ENCODE measurements at places on chromosomes 2 and 18.

DNA sequence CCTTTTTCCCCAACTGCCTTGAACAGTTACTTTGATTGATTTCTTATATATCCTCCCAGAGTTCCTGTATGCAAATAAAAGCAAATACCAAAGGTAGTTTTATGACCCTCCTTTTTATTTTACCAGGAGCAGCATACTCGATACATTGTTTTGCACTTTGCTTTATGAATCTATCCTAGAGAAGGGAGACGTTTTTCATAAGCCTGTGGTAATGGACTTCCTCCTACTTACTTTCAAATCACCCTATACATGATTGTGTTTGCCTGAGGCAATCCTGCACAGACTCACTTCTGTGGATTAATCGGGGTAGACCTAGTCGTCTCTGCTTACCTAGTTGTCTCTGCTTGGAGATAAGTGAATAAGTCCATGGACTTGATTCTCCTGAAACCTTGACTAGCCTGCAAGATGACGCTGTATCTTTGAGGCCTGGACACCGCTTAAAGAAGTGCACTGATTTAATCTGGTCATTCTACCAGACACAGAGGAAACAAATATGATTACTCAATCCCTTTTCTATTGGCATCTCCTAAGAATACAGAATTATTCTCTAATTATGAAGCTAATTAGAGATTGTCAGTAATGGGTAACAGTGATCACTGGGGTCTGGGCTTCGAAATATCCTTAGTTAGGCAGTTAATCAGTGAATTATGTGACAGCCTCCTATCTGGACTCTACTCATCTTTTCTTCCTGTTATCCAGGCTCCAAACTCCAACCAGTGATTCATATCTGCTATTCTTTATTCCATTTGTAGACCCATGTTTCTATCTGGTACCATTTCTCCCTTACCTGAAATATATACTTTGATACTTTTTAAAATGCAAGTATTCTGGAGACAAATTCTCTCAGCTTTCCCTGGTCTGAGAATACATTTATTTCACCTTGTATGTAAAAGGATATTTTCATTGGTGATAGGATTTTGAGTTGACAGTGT lies 447.4 kb upstream of the TRIB2 start:
- no peak for DNase-seq

GRCh38 chr18:12861637-12862036 lies 22.4 kb downstream of the PTPN2 start:
- DNase-seq = no peak

DNA sequence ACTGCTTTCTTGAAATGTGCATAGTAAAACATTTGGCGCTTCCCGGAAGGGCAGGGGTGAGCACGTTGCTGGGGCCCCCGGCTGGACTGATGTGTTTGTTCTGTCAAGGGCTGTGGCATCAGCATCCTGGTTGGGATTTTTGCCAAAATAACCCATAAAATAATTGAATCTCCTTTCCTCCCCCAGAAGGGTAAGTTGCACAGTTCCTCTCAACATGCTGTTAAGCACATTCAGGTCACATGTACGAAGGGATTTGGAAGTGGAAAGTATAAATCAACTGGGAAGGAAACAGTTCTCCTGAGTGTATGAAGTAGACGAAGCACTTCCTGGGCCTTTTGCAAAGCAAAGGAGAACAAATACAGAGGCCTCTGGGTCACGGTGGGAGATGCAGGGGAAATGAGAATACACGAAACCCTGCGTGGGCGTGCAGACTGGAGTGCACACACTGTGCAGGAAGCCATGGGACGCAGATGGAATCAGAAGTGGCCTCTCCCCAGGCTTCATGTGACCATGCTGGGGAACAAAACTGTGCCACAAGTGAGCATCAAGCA lies 183.9 kb downstream of the LPIN1 start:
- DNase-seq = no peak

DNA sequence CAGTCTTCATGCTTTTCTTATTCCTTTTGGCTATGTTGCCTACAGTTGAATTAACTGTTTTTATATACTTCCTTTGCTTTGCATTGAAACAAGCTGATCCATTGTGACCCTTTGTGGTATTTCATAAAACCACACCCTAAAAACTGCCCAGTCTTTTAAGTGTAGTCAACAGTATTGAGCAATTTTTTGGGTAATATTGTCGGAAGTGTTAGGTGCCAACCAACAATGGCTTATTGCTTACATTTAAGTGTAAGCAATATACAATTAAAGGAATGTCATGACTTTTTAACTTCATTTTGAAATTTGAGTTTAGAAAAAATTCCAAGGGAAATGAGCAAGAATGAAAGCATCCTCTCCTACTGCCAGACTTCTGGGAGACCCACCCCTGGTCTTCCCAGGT lies 174.1 kb downstream of the NEDD4L start:
- no peak for DNase-seq

DNA sequence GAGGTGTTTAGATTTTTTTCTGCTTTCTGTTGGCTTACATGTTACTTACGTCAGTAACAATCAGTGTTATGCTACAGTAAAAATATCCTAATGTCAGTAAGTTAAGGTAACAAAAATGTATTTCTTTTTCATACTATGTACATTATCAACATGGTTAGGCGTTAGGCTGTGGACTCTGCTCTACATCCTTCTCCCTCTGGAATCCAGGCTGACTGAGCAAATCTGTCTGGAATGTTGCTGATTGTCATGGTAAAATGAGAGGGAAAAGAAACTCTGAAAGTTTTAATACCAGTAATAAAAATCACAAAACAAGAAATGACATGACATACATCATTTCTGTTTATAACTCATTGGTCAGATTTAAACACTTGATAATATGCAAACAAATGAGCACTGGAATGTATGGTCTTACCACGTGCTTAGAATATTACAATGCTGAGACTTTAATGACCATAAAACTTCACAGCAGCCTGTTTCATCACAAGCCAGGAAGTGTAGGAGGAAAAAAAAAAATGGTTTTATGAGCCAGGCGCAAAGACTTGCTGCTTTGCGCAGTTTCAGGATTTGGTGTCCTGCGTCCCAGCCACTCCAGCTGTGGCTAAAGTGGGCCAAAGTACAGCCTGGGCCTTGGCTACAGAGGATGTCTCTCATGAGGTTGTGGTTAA lies 252.4 kb downstream of the FSIP2 start:
- DNase-seq = peak; percentile 24

- DNase-seq = no peak
These were observed 119.1 kb downstream of the UXS1 start for GRCh38 chr2:106075048-106075447.

DNA sequence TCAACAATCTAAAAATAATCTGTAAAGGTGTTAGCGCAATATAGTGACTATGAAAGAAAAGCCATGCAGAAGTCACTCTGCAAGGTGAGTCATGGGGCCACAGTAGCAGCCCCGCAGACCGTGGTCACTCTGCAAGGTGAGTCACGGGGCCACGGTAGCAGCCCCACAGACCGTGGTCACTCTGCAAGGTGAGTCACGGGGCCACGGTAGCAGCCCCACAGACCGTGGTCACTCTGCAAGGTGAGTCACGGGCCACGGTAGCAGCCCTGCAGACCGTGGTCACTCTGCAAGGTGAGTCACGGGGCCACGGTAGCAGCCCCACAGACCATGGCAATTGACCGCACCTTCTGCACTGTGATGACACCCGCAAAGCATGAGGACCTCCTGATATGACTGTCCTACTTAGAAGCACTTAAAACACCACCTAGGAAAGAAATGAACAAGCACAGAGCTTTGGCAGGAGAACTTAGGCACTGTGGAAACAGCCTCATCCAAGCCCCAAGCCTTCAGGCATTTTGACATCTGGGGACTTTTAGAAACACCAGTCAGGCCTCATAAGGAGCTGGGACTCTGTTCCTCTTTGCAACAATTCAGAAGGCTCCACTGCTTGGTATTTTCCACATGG lies 70.1 kb downstream of the LDLRAD4 start:
- DNase-seq = no peak

- DNase-seq = no peak
These were observed 112.8 kb downstream of the ZNF521 start for GRCh38 chr18:25239151-25239550.

DNA sequence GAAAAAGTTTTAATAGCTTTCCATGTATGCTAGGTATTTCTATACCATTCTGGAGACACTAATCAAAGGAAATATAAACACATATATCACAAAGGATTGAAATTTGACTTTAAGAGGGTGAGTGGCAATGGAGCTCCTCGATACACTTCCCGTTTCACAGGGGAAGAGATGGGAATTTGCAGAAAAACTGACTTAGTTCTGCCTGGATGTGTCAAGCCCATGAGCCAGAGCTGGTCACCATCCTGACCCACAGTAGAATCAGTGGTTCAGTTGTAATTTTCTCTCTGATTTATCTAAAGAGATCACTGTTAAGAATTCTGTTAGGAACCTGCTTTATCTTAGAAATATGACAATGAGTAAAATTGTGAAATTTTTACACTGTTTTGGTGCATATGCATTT lies 34.2 kb downstream of the PLCL1 start:
- no peak for DNase-seq

- DNase-seq = peak; percentile 76
These were observed 85.1 kb upstream of the ACAA2 start for GRCh38 chr18:49898421-49898820.

DNA sequence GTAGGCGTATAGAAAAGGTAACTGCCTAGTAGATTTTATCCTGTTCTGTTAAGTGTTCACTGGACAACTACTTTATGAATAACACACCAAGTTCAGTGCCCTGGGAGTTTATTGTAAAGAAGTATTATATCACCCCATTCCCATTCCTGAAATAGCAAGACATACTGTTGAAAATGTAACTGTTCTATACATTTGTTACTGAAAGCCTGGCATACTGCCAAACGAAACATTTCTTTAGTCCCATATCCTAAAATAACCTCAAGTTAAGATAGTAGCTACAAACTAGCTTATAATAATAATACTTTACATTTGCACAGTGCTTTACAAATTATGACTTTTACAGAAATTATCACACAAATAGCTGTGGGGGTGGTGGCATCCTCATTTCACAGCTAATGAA lies 25.1 kb downstream of the SPDYA start:
- DNase-seq = peak; percentile 66

- no peak for DNase-seq
These were observed 11.7 kb upstream of the CXCR4 start for GRCh38 chr2:136129601-136130000.

DNA sequence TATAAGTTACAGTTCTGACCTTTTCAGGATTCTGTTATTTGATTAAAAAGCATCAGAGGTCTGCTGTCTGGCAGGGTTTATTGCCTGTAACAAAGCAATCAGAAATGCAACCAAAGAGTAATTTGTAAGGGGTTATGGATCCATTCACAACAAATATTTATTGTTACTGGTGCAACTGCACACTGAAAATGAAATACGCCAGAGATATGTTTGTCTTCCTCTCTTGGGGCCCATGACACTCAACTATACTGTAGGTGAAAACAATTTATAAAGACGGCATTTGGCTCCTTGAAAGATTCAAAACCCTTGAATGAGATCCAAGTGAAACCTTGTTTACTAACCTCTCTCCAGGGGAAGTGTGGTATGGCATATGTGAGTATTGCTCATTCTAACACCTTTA lies 452.2 kb downstream of the MBD2 start:
- no peak for DNase-seq

DNA sequence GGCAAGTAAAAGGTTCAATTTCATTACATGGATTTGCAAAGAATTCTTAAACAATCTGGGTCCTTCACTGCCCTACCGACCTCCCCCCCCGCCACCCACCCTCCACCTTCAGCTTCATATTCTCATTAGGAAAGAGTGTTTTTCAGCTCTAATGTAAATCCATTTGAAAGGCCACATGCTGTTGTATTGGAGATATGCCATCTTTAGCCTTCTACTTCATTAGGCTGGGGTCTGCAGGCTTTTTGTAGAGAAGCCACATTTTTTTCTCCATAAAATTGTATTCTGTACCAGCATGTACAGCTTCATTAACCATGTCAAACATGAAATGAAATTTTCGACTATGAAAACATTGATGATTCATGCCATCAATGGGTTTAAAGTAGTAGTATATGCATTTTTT lies 42.8 kb upstream of the THUMPD2 start:
- DNase-seq = no peak

GRCh38 chr2:171726847-171727450 lies 39.7 kb downstream of the DYNC1I2 start:
- peak; percentile 14 for DNase-seq

DNA sequence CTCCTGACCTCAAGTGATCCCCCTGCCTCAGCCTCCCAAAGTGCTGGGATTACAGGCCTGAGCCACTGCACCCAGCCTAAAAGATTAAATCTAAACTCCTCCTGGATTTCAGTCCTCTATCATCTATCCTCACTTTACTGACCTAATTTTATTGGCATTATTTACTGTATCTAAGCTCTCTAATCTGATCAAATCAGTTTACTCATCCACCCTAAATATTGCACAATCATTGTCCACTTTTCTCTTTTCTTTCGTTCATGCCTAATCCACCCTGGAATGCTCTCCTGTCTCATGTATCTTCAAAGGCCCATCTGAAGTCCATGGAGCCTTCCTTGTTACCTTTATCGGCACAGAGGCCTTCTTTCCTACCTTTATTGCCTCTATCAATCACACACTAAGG lies 31.6 kb upstream of the GPR155 start:
- DNase-seq = no peak

DNA sequence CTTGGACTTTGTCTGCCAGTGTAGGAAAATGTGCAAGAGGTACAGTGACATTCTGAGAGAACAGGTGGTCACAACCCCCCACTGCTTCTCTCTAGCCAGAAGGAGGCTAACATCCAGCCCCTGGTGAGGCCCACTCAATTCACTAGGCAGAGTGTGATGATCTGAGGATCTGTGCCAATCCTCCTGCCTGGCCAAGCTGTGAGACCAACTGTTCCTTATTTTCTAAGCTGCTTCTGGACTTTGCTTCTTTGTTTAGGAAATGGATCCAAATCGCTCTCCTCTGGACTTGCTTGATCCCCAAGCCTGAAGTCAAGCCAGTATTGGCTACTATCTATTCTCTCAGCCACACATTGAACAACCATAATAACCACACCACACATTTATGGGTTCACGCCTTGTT lies 202.8 kb downstream of the PIK3C3 start:
- no peak for DNase-seq

DNA sequence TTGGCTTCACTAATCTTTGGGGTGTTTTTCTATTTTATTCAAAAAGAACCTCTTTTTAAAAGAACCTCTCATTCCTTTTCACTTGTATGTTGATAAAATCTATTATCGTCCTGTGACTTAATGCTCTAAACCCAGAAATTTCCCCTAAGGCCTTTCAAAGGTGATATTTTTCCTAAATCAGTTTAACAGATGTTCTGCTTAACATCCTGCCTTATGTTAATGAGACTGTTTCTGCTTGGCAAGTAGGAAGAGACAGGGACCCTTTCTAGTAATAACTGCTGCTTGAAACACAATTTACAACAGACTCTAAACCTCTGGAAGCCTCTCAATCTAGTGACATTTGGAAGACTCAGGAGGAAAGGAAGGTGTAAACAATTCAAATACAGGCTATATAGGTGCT lies 128.8 kb downstream of the KCNJ3 start:
- no peak for DNase-seq

- no peak for DNase-seq
These were observed 14.0 kb downstream of the ASPRV1 start for GRCh38 chr2:69947325-69947931.
